NCI-H774 (cell line): ENCODE measurements at places on chromosomes 13 and 19.

DNA sequence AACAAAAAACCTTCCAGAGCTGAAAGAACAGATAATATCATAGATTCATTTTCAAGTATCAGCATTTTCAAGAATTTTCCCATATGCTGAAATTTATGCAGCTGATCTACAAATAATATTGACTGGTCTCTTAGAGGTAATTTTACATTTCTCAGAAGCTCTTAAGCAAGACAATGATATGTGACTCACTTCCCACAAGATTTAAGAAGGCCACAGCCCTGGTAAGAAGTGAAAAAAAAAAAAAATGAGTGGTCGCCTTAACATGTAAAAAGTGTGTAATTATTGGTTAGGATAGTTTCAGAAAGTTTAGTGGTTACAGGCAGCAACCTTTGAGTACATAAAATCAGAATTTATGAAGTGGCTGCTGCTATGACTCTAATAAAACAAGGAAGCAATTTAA lies 54.5 kb downstream of the NUFIP1 start:
- no peak for DNase-seq

GRCh38 chr13:52882785-52883184 lies 34.3 kb upstream of the PCDH8 start:
- DNase-seq: no peak

- no peak for DNase-seq
Observed at GRCh38 chr13:74438901-74439300, 304.7 kb upstream of the KLF12 start.

GRCh38 chr13:80751854-80752253 lies 410.9 kb upstream of the SPRY2 start:
- DNase-seq: no peak

GRCh38 chr13:110713981-110714796 lies 689 bp downstream of the ING1 start:
- DNase-seq: peak; percentile 76

- DNase-seq: no peak
Observed at GRCh38 chr19:33499671-33500506, 21.7 kb downstream of the PEPD start.

- no peak for DNase-seq
Observed at GRCh38 chr13:21973437-21974125, 302.7 kb downstream of the FGF9 start.

- DNase-seq: no peak
Observed at GRCh38 chr19:56096665-56097064, 24.4 kb downstream of the ZNF787 start.

GRCh38 chr13:42625611-42626010 lies 51.7 kb downstream of the TNFSF11 start:
- DNase-seq: no peak
